ENCODE measurements at places on chromosomes 4 and X.

- no peak for DNase-seq
These were observed 47.2 kb downstream of the C4orf50 start for GRCh38 chr4:5971078-5971450.

GRCh38 chr4:41204400-41204978 is 9.9 kb downstream of the APBB2 start:
- DNase-seq: no peak

DNA sequence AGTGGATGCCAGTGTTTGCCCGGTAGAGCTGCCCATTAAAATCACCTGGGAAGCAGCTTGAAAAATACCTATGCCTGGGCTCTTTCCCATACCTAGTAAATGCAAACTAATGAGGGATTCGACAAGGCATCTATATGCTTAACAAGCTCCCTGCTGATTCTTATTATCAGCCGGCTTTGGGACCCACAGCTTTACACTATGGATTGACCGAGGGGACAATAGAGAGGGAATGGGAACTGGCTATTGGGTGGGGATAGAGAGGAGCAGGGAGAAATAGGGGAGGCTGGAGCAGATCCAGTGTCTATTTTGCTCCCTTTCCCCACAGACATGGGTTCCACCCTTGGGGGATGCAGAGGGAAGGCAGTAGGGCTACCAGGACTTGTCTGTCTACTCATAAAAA is 103.1 kb upstream of the TEX13D start:
- DNase-seq: no peak

DNA sequence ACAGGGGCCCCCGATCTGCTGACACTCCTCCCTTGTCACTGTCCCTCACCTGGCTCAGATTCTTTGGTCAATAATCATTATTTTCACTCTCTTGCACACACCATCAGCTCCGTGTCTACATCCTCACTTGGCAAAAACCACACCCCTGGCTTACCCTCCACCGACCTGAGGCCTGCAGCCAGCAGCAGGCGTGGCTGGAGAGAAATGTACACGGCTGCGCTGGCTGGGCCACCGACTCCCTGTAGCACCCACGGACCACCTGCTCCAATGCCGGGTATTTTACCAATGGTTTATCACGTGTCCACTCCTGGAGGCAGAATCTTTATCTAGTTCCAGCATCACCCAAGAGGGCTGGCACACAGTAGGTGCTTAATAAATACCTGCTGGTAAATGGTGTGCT is 98.4 kb downstream of the WFS1 start:
- no peak for DNase-seq

DNA sequence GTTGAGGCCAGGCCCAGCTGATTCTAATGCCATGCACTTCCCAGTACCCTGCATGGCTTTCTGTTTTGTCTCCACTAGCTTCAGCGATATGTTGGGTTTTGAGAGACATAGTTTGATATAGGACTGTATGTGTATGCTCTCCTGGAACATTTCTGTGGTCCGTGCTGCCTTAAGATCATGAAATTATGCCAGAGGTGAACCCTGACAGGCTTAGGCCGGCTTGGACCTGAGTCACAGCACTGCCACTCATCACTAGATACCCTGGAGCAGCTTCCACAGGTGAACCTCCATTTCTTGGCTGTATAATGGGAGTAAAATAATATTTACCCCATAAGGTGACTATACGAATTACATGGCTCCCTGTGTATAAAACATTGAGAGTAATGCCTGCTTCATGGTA is 6.4 kb downstream of the SGMS2 start:
- no peak for DNase-seq

DNA sequence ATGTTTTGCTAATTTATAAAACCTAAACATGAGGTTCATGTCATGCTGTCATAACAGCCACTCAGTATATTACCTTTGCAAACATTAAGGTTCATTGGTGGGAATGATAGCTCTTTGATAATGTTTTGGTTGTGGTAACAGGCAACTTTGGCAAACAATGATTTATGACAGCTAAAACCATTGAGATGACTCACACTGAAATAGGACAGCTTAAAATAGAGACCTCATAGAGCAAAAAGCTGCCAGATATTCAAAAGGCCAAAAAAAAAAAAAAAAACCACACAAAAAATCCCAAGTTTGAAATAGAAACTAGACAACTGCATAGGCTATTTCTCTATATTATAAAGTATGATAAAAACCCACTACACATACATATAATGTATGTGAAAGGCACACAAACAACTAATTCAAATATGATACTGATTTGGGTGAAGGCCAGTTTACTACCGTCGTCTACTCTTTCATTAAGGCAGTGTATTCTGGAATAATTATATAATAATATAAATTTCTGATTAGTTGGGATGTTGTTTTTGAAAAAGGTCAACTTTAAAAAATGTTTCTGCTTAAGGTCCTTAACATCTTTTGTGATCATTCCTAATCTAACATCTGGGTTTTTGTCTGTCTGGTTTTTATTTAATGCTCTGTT is 646.0 kb upstream of the PITX2 start:
- no peak for DNase-seq

DNA sequence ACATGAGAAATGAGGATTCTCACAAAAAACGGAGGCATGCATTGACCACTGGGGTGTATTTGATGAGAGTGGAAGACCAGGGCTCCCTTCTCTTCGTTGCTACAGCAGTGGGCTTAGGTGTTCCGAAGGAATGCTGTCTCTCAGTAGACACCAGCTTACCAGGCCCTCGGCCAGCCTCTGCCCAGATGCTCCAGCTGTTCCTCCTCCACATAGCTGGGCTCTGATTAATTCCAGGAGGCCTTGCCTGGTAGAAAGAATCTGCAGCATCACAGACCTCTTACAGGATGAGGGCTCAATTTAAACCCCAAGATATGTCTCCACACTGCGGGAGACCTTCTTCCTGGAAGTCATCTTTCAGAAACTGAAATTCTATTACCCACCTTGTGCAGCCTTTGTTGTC is 346.6 kb upstream of the TENM3 start:
- no peak for DNase-seq

DNA sequence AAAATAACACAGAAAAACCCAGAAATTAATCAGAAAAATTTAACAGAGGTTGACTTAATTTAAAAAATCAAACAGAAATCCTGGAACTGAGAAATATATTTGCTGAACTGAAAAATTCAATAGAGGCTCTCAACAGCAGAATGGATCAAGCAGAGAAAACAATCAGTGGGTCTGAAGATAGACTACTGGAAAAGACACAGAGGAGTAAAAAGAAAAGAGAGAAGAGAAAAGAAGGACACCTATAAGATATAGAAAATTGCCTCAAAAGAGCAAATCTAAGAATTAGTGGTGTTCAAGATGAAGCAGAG is 55.1 kb downstream of the HAUS3 start:
- no peak for DNase-seq

DNA sequence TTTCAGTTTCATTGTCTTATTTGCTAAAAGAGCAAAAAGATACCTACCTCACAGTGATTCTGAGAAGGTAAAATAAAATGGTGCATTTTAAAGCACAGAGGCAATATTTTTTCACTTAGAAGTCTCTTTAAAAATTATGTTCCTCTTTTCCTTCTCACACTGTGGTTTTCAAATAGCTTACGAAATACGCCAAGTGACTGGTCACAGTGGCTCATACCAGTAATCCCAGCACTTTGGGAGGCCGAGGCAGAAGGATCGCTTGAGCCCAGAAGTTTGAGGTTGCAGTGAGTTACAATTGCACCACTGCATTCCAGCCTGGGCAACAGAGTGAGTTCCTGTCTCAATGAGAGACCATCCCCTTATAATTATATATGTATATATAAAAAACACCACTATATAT is 372.6 kb downstream of the FBXO8 start:
- no peak for DNase-seq

DNA sequence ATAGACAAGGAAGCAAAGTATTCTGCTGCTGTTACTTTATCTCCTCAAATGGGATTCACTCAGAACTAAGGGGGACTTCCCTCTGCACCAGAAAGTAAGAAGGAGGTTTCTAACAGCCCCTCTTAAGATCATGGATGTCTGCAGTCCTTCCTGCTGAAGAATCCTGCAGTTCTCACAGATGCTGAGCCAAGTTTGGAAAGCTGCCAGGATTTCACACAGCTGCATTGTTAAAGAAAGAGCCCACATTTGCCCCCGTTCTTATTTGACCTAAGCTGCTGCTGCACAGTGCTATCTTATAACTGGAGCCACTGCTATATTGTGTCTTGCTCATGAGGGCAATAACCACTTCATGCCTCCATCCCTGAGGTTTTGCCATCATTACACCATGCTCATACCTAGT is 81.1 kb downstream of the FAAH2 start:
- DNase-seq: no peak

DNA sequence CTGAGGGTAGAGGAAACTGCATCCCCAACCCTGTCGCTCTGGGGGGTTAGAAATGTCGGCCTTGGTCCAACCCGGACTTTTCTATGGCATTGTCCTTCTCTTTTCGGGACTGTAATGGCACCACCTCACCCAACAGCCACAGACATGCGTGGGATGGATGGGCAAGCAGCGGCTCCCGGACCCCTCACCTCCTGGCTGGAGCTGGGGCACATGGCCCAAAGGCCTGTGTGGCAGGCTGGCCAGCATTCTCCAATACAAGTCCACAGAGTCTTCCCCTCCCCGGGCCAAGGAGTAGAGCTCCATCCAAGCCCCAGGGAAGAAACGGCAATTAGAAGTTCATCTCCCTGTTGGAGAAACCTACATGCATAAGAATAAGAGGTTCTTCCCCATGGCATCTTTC is 142.9 kb downstream of the NR3C2 start:
- DNase-seq: no peak

DNA sequence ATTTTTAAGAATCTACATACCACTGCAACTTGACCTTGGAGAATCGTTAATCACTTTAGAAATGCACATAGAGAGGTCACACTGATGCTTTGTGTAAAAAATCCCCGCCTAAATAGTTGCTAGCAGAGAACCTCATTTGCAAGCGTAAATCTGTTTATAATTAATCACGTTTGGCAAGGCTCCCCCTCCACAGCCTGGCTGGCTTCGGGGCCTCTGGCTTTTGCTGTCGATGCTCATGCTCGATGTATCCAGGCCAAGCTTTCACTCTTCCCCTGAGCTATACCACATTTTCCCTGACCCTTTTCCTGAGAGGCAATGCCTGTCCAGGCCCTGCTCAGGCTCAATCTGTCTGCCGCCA is 23.4 kb downstream of the CYTL1 start:
- DNase-seq: no peak

All from activated T-helper 9 cell treated with anti-CD3 and anti-CD28 coated beads, Interleukin-2, amount 50 U/mL, for 16 hours (primary cell).